ENCODE measurements at places on chromosomes 12 and 14. TPM values are rescaled to one million over a fixed set of nuclear protein-coding genes. Genes with fewer than 3 reads are reported as not detected.

GRCh38 chr14:65472189-65472588 lies 59.7 kb downstream of the FUT8 start:
- no peaks in the 10 kb centered on the region for H3K27me3 ChIP-seq
- H3K36me3 ChIP-seq, result no peaks in the 10 kb centered on the region
- DNase-seq, result no peak
- H3K27ac ChIP-seq, result no peak overlapping the region
- no peak overlapping the region for H3K4me3 ChIP-seq

DNA sequence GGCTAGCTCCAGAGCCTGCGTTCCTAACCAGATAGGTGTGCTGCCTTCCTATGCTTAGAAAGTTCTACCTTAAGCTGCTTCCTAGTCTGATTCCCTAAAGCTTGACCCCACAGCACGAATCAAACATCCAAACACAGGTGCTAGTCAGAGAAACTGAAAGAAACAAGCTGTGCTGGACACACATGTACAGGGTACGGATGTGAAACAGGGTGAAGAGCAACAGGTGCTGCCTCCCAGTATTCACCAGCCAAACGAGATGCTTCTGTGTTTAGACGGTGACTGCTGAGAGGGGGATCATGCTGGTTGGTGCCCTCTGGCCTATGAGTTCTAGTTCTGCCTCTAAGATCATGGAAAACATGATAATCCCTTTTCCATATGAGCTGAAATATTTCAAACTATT lies 105.3 kb downstream of the GRIP1 start:
- no peaks in the 10 kb centered on the region for H3K36me3 ChIP-seq
- DNase-seq, result no peak
- H3K27ac ChIP-seq, result no peak overlapping the region
- no peak overlapping the region for H3K4me3 ChIP-seq
- no peaks in the 10 kb centered on the region for H3K4me1 ChIP-seq

- H3K4me1 ChIP-seq, result no peaks in the 10 kb centered on the region
- no peak overlapping the region for H3K27ac ChIP-seq
- H3K36me3 ChIP-seq, result no peaks in the 10 kb centered on the region
- no peaks in the 10 kb centered on the region for H3K27me3 ChIP-seq
- no peak overlapping the region for H3K4me3 ChIP-seq
Observed at GRCh38 chr12:43884683-43885410, 49.0 kb downstream of the TMEM117 start.

Gene SLIRP
- 180 TPM for total RNA-seq

DNA sequence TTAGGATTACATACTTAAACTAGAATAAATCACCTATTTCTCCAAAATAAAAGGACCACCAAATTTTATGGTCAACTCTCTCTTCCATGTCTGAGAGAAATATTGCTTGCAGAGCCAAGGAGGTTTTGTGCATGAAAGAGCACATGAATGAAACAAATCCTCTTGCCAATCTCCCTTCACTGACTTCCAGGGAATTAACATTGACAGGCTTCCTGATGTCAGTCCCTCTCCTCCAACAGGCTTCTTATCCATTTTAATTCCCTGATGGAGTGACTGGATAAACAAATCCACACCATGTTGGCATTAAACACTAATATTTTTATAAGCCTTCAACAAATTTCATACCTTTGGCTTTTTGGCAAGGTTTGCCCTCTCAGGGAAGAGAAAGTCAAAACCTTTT lies 45.3 kb upstream of the CNTN1 start:
- H3K36me3 ChIP-seq, result no peaks in the 10 kb centered on the region
- no peaks in the 10 kb centered on the region for H3K27me3 ChIP-seq
- no peak overlapping the region for H3K27ac ChIP-seq
- H3K4me1 ChIP-seq, result no peaks in the 10 kb centered on the region
- DNase-seq, result peak; percentile 29

DNA sequence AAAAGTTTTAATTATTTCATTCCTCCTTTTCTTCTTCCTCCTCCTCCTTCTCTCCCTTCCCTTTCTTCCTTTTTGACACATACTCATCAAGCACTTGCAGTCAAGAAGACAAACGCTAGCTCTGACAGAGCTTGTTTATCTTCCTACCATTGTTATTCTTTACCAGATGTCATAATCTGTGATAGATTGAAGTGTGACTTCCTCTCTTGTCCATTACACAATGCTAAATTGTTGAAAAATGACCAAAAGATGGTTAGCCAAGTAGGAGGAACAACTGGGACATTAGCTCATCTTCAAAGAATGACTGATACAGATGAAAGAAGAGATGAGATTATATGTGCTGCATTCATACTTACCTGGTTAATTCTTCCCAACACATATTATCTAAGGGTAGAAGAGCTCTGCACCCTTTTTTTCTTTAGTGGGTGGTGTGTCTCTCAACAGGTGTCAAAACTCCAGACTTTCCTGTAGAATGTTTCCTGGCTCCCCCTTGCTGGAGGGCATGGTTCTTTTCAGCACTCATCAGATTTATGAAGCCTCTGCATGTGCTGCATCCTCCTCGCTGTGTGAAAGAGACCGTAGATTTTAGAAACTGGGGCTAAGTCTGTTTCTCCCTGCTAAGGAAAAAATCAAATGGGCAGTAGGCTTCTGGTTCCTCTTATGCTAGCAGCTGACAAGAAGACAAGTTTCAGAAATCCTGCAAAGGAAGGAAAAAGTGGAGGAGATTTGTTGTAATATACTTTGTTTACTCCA lies 147.1 kb downstream of the TMX1 start:
- H3K27ac ChIP-seq, result no peak overlapping the region
- H3K4me1 ChIP-seq, result peaks cover 8% of the 10 kb centered on the region
- peak; percentile 47 for DNase-seq
- no peaks in the 10 kb centered on the region for H3K36me3 ChIP-seq

GRCh38 chr12:54217774-54218241 lies 29.0 kb upstream of the SMUG1 start:
- DNase-seq, result peak; percentile 59
- no peak overlapping the region for H3K27ac ChIP-seq
- H3K27me3 ChIP-seq, result peaks cover 36% of the 10 kb centered on the region
- peak overlapping the region; percentile 35 for H3K4me3 ChIP-seq
- peaks cover 29% of the 10 kb centered on the region for H3K4me1 ChIP-seq

DNA sequence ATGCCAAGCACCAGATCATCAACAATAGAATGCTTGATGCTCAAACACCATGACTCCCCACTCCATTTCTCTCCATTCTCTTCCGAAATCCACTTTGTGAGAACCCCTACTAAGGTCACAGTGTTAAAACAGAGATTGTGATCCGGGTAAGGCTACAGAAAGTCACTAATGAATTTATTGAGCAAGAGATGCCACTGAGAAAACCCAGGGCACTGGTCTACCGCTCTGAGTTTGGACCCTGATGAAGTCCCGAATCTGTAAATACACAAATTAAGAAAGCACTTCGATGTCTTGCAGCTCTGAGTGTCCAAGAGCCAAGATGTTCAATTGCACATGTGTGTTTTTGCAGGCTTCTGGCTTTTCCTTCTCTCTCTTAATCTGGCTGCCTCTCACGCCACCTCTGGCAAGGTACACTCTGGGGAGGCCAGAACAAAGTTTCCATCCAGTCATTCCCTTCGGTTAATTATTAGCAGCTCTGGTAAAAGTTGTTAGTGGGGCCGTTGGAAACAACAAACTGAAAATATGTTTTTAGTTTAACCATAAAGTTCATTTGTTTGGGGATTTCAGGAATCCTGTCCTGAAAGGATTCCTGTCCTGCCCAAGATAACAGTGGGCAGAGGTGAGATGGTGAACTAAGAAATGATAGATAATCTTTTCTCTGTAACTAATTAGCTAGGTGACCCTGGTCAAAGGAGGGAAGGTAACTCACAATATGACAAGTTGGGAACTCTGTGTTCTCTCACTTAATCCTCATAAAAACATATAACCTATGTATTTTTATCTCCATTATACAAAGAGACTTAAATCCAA lies 75.4 kb downstream of the BTG1 start:
- no peak overlapping the region for H3K4me3 ChIP-seq
- no peak overlapping the region for H3K27ac ChIP-seq
- H3K36me3 ChIP-seq, result no peaks in the 10 kb centered on the region
- no peaks in the 10 kb centered on the region for H3K27me3 ChIP-seq

DNA sequence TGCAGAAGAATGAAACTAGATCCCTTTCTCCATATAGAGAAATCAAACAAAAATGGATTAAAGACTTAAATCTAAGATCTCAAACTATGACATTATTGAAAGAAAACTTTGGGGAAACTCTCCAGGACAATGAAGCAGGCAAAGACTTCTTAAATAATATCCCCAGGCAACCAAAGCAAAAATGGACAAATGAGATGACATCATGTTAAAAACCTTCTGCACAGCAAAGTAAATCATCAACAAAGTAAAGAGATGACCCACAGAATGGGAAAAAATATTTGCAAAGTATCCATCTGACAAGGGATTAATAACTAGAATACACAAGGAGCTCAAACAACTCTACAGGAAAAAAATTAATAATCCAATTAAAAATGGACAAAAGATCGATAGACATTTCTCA lies 101.0 kb downstream of the RALGAPA1 start:
- H3K27ac ChIP-seq, result no peak overlapping the region
- H3K4me3 ChIP-seq, result no peak overlapping the region
- no peaks in the 10 kb centered on the region for H3K4me1 ChIP-seq
- no peak for DNase-seq
- peaks cover 8% of the 10 kb centered on the region for H3K36me3 ChIP-seq

- H3K27me3 ChIP-seq, result no peaks in the 10 kb centered on the region
- H3K4me1 ChIP-seq, result no peaks in the 10 kb centered on the region
- H3K27ac ChIP-seq, result no peak overlapping the region
- peaks cover 8% of the 10 kb centered on the region for H3K36me3 ChIP-seq
Observed at GRCh38 chr14:58513272-58513671, 85.8 kb downstream of the KIAA0586 start.

Gene ENDOU
- total RNA-seq, result 0.31 TPM

Gene RNFT2
- total RNA-seq, result 1.3 TPM

Gene SCN8A
- total RNA-seq, result 0.35 TPM

DNA sequence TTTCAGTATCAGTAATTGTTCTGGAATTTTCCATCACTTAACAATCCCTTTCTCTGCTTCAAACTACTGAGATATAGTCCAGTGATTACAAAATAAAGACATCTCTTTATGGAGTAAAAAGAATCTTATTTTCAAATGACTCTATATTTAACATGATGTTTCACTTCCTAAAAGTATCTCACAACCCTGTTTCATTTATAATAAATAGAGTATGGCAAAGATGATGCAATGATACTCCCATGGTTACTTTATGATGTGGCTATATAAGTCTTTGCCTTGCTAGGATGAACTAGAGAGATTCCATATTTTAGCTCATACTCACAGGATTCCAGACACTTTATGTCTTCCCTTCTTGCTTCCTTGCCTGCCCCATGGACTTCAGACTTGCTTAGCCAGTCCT lies 953.5 kb upstream of the MDGA2 start:
- H3K27ac ChIP-seq, result no peak overlapping the region
- H3K36me3 ChIP-seq, result no peaks in the 10 kb centered on the region
- DNase-seq, result no peak

DNA sequence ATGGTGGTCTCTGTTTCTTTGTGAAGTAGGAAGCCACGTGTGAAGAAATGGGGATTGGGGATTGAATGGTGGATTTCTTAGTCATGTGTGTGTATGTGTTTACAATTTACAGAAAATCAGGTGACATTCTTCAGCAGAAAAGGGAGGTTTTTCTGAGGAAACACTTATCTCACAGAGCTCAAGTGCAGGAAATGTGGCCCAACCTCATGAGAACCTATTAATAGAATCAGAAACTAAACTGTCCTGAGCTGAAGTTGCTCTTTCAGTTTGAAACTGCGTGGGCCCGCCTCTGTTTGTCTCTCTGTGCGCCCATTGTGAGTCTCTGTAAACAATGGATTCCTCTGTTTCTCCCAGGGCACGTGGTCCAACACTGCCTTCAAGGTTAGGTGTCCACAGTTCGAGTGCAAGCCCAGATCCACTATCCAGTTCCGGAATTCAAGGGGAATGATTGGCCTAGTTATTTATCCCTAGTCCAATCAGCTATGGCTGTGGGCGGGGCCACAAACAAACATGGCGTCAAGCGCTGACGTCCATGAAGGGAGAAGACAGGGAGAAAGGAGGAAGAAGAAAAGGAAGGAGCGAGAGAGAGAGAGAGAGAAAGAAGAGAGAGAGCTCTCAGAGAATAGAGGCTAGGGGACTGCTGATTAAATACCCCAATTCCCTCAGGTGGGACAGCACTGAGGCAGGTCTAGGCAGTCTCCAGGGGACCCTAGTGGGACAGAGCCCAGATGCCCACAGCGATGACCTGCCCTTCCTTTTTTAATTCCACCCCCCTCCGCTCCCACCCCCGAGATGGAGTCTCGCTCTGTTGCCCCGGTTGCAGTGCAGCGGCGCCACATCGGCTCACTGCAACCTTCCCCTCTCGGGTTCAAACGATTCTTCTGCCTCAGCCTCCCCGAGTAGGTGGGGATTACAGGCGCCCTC lies 31.4 kb upstream of the C12orf76 start:
- peak overlapping the region; percentile 57 for H3K27ac ChIP-seq
- H3K36me3 ChIP-seq, result no peaks in the 10 kb centered on the region
- H3K4me1 ChIP-seq, result no peaks in the 10 kb centered on the region
- H3K27me3 ChIP-seq, result no peaks in the 10 kb centered on the region

Gene COCH
- total RNA-seq, result 6.3 TPM

Gene HOXC12
- total RNA-seq, result not detected

DNA sequence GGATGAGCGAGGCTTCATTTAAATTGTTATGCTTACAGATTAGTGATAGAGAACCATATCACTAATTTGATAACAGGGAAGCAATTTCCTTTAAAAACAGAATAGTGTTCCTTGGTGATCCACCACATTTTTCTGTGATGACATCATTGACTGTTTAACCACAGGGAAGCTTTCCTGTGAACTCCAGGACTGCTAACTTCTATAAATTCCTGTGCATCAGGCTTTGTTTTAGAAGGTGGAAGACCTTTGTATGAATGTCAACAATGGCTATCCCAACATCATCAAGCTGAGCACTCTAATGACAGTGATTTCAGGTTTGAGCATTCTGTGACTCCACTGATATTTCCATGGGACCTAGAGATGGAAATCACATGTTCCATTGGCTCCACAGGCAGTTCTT lies 177.1 kb downstream of the RMST start:
- no peaks in the 10 kb centered on the region for H3K4me1 ChIP-seq
- no peaks in the 10 kb centered on the region for H3K27me3 ChIP-seq
- H3K27ac ChIP-seq, result no peak overlapping the region
- no peak for DNase-seq

GRCh38 chr12:91561301-91561957 lies 378.8 kb upstream of the DCN start:
- no peak overlapping the region for H3K4me3 ChIP-seq
- H3K36me3 ChIP-seq, result no peaks in the 10 kb centered on the region
- H3K27ac ChIP-seq, result peak overlapping the region; percentile 39
- no peaks in the 10 kb centered on the region for H3K27me3 ChIP-seq

Measured in muscle of leg (tissue), 16 donors.